AG09319 (cell line): ENCODE measurements at places on chromosomes 13 and 19.

DNA sequence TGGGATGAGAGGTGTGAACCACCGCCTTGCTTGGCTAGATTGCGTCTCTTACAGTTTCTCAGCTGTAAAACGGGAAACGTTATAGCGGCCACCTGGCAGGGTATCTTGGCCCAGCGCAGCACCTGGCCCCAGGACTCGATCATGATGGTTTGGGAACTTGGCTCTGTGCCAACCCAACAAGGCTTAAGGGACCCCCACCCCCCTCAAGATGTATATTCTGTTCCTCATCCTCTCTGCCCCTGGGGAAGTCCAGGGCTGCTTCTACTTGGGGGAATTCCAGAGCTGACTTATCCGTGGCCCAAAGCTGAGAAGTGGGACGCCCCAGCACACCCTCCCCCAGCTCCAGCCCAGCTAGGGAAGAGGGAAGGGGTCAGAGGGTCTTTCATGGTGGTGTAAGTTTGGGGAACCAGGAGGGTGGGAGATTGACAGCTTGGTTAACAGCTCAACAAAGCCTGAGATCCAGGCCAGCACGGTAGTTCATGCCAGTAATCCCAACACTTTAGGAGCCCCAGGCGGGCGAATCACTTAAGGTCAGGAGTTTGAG is 695 bp downstream of the ICAM1 start:
- no peak for DNase-seq

- DNase-seq, result no peak
These were observed 416.6 kb downstream of the KLF12 start for GRCh38 chr13:73717632-73718031.

DNA sequence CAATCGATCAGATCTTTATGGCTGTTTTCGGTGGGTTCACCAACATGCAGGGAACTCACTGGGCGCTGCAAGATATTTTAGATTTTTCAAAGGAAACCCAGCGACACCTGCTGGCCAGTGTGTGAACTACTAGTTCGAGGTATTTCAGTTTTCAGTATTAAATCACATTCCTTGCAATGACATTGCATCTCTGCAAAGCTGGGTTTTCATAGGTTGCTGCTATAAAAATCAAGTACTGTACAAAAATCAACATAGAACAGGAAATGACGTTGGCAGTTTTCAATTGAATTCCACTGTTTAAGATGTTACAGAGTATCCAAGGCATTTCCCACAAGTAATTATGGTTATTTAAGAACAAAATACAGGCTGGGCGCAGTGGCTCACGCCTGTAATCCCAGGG is 17.6 kb downstream of the LIG1 start:
- peak; percentile 25 for DNase-seq

DNA sequence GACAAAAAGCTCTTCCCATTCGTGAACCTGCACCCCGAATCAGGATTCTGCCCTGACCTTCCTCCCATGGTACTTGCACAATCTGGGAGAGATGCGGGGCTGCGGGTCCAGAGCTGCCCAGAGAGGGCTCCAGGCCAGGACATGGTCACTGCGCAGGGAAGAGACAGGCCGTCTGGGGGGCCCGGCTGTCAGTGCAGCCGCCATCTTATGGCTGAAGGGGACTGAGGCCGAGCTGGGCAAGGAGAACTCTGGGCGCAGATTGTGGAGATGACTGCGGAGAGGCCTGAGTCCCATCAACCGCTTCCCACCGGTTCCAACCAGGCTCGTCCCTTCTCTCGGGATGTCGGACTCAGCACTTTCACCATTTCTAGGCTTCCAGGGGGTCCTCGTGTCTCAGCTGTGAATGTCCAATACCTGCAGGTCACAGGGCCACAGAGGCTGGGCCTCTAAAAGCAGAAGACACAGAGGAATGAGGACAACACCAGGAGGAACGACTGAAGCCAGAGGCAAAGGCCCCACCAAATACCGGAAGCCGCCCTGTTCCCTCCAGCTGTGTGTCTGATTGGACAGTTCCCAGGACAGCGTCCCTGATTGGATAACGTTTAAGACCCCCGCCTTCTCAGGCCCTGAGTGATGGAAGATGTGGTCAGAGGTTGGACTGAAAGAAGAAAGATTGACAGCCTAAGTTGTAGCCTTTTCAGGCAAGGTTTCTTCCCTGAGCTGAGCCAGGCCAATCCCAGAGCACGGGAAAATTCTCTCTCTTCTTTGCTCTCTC is 117.1 kb upstream of the ZNF91 start:
- DNase-seq, result no peak

DNA sequence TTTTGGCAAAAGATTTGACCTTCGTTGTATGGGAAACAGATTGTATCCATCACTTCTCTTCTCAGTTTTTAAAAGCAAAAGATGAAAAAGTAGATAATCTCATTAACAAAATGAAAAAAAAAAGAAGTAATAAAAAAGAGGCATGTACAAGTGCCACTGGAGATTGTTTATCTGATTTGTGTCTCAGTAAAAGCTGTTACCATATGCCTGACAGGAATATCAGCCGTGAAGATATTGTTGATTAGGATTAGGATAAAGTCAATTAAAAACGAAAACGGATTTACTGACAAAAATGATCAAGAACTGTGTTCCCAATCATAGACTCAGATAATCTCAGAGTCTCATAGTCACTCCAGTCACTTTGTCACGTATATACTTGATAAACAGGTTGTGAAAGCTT is 842.1 kb upstream of the SLC10A2 start:
- no peak for DNase-seq

DNA sequence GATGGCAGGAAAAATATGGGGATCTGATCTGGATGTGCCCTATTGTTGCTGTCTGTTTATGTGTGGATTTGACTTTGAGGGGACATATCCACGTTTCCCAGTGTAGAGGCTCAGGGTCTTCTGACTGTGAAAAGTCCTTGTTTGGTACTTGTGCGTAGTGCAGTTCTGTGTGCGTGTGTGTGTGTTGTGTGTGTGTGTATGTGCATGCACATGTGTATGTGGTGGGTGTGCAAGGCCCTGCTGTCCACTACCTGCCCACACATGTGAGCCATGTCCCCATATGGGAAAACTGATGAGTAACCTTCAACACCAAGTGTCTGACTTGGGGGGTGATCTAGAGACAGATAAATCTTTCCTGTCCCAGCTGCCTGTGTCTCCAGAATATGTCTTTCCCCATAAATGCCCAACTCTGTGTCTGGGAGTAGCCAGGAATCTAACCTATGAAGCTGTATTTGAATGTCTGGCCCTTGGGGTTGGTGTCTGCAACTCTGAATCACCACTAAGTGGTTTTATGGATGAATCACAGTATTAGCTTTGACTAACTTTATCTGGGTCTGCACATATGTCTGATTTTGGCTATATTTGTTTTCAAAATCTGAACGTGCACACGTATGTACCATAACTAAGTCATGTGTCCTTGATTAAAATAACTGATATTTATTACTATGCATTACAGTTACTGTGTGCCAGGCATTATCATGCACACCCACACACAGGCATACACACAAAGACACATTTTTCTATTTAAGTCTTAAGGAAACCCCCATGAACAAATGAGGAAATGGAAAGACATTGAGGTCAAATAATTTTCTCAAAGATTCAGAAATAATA is 17.4 kb downstream of the KLK2 start:
- no peak for DNase-seq

- DNase-seq, result no peak
These were observed 13.5 kb downstream of the CRYL1 start for GRCh38 chr13:20512042-20512683.

GRCh38 chr19:1445185-1445931 is 4.6 kb upstream of the APC2 start:
- no peak for DNase-seq

- no peak for DNase-seq
These were observed 173.0 kb downstream of the TEX29 start for GRCh38 chr13:111493468-111493867.

- DNase-seq, result no peak
These were observed 63.2 kb downstream of the RAB20 start for GRCh38 chr13:110498327-110498726.

DNA sequence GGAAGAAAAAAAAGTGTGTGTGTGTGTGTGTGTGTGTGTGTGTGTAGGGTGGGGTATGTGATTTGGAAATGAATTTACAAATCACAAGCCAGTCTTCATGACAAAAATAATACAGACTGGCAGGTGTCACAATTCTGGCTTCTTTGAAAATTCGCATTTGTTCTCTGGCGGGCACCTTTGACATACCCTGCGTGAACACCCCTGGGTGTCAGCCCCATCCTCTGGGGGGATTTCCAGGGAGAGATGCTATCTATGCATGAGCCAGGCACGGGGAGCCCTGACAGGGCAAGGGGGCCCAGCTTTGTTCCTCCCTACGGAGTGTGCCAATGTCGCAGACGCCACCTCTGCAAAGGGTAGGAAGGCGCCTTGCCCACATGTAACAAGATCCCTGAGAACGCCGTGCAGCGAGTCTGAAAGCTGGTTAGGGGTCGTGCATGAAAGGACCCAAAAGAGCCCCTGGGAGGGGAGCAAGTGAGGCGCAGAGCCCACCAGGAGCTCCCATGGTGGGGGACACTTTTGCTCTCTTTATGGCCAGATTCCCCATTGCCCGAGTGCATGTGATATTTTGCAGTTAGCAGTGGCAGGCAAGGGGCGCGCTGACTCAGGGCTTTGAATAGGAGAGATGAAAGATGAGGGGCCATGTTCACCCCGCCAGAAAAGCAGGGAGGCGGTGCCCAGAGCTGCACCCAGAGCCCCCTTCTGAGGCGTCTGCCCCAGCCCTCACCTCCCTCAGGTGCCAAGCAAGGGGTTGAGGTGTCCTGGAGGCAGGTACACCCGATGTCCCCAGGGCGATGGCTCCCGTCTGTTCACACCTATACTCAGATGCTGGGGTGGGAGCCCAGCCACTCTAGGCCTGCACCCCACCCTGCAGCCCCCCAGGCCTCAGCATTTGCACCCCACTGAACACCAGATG is 45.3 kb downstream of the KLF2 start:
- no peak for DNase-seq

GRCh38 chr19:18514800-18515682 is 6.8 kb downstream of the ELL start:
- DNase-seq, result no peak

GRCh38 chr19:1360818-1361461 is 22.8 kb upstream of the NDUFS7 start:
- peak; percentile 62 for DNase-seq

GRCh38 chr13:50908371-50908770 is 1.2 kb upstream of the RNASEH2B start:
- no peak for DNase-seq

- DNase-seq, result no peak
These were observed 8.0 kb downstream of the SLC7A9 start for GRCh38 chr19:32861596-32861995.

DNA sequence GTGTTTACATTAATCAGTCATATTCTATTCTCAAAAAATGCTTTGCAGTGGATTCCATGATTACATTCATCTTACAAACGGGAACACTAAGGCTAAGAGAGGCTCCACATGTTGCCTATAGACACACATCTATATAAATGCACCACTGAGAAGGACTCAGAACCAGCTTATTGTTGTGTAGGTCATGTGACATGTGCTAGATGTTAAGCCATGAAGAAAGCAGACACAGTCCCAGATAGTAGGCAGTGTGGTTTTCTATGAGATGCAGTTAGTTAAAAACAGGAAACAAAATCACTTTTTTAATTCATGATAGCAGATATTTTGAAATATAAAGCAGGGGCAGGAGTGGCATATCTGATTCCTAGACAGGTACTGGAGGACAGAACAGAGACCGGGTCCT is 10.7 kb downstream of the SIGLEC6 start:
- DNase-seq, result no peak

DNA sequence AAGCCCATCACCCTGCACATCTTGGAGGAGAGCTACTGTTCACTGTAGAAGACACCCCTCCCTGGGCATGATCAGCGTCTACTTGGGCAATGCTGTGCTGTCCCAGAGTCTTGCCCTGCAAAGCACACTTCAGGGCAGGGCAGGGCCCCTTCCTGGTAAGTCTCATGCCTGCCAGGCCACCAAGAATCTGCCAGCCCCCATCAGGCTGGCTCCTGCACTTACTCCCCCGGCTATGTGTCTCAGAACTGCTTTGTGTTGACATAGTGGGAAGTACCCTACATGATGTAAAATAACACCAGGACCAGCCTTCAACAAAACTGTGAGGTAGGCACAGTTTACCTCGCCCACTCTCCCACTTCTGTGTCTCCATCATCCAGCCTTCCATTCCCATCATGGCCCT is 27.8 kb upstream of the ATP12A start:
- no peak for DNase-seq

DNA sequence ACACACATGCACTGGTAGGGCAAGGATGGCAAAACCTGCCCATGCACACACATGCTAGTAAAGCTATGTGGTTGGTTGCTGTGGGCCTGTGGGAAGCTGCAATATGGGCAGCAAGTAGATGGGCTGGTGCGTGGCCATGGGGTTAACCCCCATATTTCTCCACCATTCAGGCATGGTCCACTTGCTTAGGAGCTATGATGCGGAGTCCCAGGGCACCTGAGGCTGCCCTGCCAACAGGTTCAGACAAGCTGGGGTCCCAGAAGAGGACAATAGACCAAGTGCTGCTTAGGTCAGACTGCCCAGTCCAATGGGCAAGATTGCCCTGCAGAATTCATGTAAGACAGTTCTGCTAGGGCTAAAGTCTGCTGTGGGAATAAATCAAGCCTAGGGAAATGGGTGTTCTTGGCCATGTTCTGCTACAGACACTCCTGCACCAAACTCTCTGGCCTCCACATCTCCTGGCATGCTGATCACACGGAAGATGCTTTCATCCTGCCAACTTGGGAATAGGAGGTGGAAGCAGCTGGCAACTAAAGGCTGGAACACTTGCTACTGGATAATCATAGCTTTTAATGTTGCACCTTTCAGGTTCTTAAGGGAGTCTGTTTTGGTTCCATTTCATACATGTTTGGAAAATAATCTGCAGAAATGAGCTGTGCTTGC is 646.3 kb upstream of the SLITRK1 start:
- DNase-seq, result no peak

- no peak for DNase-seq
These were observed 19.1 kb upstream of the ZNF260 start for GRCh38 chr19:36547001-36547732.

- no peak for DNase-seq
These were observed 62.0 kb upstream of the PDCD5 start for GRCh38 chr19:32519023-32519422.

- no peak for DNase-seq
These were observed 24.7 kb downstream of the WDFY2 start for GRCh38 chr13:51608857-51609406.
